Keratinocyte (primary cell): ENCODE measurements at places on chromosomes 2 and 18.

- no peak for DNase-seq
Measured at GRCh38 chr2:104577143-104577542, 276.8 kb upstream of the POU3F3 start.

GRCh38 chr2:9897846-9898245 lies 53.6 kb upstream of the GRHL1 start:
- no peak for DNase-seq

GRCh38 chr18:11872479-11873136 lies 21.4 kb downstream of the CHMP1B start:
- DNase-seq, result no peak

GRCh38 chr2:3194828-3195227 lies 182.8 kb downstream of the EIPR1 start:
- DNase-seq, result no peak

- DNase-seq, result no peak
Measured at GRCh38 chr2:79695248-79695647, 182.4 kb downstream of the CTNNA2 start.

- DNase-seq, result no peak
Measured at GRCh38 chr2:100857341-100857740, 37.4 kb downstream of the NPAS2 start.

DNA sequence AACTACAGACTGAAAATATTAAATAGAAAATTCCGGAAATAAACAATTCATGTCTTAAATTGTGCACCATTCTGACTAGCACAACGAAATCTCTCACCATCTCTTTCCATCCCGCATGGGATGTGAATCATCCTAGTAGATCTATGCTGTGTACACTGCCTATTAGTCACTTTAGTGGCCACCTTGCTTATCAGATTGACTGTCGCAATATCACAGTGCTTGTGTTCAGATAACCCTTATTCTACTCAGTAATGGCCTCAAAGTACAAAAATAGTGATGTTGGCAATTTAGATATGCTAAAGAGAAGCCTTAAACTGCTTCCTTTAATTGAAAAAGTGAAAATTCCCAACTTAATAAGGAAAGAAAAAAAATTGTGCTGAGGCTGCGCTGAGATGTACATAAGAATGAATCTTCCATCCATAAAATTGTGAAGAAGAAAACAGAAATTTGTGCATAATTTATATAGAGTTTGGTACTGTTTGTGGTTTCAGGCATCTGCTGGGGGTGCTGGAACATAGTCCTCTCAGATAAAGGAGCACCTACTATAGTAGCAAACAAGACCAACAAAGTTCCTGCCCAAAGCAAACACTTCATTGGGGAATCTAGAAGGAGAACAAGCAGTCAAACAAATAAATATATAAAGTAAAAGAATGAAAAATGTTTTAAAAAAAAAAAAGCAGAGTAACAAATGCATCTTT lies 12.0 kb downstream of the PSMD1 start:
- no peak for DNase-seq

DNA sequence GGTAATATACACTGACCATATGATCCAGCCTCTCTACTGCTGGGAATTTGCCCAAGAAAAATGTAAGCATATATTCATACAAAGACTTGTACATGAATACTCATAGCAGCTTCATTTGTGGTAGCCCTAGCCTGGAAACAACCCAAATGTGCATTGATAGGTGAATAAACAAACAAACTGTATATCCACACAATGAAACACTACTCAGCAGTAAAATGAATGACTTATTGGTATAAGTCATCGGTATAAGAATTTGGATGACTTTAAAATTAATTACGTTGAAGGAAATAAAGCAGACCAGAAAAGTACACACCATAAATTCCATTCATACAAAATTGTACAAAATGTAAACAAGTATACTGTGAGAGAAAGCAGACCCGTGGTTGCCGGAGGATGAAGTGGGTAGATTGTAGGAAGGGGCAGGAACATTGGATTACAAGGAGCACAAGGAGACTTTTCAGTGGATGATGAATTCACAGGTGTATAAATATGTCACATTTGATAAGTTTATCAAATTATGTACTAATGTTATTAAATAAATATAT lies 376.7 kb downstream of the TDRD15 start:
- no peak for DNase-seq

DNA sequence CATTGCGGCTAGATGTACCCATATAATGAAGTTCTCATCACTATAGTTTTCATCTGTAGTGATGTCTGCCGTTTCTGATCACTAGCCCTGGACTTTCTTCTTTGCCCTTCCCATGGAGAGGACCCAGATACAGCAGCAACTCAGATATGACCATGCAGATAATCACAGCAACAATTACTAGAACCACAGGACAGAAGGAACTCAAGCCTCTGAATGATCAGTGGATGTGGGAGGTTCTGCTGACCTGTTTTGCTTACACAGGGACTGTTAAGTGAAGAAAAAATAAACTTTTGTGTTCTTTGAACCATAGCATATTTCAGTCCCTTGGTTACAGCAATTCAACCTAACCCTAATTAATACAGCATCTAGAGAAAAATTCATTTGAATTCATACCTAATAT lies 62.7 kb downstream of the ACVR1 start:
- DNase-seq, result no peak

DNA sequence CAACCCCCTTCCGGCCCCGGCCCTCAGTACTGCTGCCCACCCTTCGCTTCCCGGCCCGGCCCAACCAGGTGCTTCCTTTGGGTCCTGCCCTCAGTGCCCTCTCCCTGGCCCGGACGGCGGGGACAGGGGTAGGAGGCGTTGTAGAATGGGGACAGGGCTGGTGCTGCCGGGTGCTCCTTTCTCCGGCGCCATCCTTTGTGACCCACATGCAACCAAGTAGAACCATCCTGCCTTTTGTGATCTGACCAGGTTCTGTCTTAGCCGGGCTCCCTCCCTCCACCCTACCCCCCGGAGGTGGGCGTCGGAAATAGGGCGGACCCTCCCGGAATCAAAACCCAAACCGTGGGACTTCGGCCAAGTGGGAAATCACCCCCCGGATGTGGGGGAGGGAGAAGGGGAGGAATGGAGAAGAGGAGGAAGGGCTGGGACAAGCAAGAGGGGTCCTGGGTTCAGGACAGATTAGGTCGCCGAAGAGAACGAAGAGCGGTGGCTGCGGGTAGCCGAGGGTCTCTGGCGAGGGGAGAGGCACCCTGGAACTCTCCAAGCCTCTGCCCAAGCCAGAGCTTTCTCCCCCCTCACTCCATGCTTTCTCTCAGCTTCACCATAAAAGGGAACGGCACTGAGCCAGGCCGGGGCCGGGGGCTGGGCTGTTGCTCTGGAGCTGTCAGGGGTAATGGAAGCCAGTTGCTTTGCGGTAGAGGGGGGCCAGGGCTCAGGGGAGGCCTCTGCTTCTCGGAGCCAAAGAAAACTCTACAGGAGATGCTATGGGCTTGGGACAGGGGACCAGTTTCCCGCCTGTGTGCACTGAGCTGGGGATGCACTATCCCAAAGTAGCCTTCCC lies 756 bp upstream of the OST4 start:
- no peak for DNase-seq

DNA sequence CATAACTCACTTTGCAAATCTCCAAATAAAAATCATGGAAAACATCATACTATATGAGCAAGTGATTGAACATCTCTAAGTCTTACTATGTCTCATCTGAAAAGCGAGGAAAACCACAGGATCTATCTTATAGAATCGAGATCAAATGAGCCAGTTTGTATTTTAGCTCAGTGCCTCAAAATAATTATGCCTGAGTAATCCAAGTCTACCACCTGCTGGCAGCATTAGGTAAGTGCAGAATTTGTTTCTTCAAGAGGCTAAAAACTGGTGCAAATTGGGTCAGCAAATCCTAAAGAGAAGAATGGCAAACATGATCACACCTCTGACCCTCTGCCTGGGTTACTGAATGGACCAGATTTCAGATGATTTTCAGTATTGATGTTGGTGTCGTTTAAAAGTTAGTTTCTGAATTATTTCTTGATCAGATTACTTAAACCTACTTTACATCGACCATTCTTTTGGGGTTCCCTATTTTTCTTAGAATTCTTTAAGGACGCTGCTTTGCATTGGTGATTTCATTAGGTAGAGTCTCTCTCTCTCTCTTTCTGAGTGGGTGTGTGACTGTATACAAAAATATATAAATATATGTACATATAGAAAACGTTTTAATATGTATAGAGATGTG lies 12.7 kb upstream of the FHOD3 start:
- no peak for DNase-seq

DNA sequence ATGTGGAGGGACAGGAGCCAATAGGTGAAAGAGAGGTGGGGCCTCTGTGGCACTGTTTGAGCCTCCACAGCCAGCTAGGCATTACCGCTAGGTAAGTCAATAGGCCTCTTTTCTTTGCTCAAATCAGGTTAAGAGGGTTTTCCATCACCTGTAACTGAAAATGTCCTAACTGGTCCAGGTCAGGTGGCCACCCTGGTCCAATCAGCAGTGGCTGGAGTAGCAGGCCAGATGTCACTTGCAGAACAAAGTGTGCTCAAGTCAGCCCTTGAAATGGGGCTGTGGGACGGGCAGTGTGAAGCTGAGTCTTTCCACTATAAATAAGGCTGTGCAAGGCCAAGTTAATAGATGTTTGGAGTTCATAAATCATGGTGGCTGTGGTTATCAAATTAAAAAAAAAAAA lies 20.9 kb downstream of the FBXO36 start:
- DNase-seq, result no peak

DNA sequence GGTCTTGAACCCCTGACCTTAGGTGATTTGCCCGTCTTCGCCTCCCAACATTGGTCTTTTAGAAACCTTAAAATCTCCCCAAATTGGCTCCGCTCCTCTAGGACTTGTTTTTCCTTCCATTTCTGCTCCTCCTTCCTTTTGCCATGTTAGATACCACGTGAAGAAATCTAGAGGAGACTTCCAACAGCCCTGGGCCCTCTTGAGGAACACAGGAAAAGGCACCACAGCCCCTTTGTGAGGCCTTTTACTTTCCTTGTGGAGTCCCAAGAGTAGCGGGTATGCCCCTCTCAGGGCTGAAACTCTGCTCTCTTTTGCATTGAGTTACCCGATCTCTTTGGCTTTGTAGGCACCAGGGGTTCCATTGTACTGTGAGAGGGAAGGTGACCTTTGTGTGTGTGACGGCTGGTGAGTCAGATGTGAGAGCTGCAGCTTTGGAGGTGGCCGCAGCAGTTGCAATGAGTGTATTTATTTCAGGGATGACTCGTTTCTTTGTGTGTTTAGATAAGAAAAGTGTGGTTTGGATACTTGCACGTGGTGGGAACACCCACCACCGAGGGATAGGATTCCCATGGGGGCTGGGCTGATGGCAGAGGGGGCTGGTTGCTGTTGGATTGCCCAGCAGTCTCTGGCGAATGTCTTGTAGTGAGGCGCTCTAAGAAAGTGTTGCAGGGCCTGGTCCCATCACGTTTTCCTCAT lies 218.4 kb upstream of the HS6ST1 start:
- DNase-seq, result no peak

- no peak for DNase-seq
Measured at GRCh38 chr2:79935046-79935732, 369.4 kb downstream of the LRRTM1 start.

GRCh38 chr2:133331436-133331835 lies 236.8 kb downstream of the NCKAP5 start:
- no peak for DNase-seq

DNA sequence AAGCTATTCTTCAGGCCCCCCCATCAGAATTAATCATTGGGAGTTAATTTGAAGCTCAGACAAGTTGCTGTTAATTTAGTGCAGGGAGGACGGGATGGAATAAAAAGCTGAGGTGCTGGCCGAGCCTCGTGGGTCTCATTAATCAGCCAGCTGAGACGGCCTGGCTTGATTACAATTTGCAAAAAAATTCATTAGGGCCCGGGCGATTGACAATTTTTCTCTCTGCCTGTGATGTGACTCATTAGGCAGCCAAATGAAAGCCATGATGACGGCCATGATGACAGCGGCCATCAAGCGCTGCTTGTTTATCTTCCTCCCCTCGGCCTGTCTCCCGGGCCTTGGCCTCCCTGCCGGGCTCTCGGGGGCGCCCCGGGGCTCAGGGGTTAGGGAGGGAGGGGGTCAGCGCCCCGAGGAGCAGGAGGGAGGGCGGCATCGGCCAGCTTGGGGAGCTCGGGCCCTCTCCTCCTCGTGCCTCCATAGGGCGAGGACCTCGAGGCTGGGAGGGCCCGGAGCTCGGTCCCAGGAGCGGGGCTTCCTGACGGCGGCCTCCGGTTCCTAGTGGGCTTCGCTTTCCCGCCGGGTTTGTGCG lies 5.2 kb downstream of the GBX2 start:
- no peak for DNase-seq

- DNase-seq, result no peak
Measured at GRCh38 chr2:143001501-143001900, 124.0 kb downstream of the KYNU start.

- no peak for DNase-seq
Measured at GRCh38 chr2:95276244-95276887, 2.1 kb downstream of the PROM2 start.

DNA sequence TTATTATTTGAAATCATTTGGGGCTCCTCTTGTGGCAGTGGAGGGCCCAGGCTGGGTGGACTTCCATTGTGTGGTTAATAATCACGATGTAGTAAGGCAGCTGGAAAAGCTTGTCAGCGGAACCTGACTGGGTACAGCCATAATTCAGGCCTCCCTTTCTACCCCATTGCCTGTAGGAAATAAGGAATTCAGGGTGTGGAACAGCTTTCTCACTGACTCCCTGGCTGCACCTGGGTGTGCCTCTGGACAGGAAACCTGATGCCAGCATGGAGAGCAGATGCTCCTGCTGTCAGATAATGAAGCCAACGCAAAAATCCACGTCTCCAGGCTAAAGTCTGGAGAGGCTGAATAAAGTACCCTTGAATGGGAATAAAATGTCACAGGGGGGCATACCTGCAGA lies 44.2 kb downstream of the LYPD6B start:
- DNase-seq, result no peak

GRCh38 chr2:44137872-44138551 lies 30.7 kb upstream of the PPM1B start:
- DNase-seq, result no peak

- DNase-seq, result no peak
Measured at GRCh38 chr2:167842047-167842446, 405.3 kb downstream of the STK39 start.

DNA sequence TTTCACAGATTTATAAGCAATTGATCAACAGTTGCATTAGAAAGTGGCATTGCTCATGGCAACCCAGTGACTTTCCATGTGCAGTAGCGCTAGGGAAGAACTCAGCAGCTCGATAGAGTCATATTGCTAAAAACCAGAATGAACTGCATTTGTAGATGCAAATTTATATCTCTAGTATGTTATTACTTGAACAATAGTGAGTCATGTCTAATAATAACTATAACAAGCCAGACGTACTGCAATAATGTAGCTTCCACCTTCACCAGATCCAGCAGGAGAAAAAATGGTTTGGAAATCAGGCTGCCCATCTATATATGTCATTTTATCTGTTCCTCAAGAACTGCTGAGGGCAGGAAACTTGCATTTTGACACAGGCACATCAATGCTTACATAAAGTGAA lies 66.5 kb upstream of the FIGN start:
- no peak for DNase-seq

DNA sequence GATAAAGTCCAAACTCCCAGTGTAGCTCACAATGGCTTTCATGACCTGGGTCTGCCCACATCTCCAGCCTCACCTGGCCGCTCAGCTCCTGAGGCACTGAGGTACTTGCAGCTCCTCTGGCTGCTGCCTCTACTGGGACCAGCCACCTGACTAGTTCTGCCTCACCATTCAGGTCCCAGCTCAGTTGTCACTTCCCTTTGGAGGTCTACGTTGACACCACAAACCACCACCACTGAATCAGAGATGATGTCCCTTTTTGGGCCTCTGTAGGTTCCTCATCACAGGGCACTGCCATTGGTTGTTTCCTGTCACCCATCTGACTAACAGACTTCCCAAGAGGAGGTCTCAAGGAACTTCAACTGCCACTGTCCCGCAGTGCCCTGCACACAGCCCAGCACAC lies 21.2 kb downstream of the SPP2 start:
- DNase-seq, result no peak
